ENCODE measurements at places on chromosomes 6 and 20. TPM values are rescaled to one million over a fixed set of nuclear protein-coding genes. Genes with fewer than 3 reads are reported as not detected.

DNA sequence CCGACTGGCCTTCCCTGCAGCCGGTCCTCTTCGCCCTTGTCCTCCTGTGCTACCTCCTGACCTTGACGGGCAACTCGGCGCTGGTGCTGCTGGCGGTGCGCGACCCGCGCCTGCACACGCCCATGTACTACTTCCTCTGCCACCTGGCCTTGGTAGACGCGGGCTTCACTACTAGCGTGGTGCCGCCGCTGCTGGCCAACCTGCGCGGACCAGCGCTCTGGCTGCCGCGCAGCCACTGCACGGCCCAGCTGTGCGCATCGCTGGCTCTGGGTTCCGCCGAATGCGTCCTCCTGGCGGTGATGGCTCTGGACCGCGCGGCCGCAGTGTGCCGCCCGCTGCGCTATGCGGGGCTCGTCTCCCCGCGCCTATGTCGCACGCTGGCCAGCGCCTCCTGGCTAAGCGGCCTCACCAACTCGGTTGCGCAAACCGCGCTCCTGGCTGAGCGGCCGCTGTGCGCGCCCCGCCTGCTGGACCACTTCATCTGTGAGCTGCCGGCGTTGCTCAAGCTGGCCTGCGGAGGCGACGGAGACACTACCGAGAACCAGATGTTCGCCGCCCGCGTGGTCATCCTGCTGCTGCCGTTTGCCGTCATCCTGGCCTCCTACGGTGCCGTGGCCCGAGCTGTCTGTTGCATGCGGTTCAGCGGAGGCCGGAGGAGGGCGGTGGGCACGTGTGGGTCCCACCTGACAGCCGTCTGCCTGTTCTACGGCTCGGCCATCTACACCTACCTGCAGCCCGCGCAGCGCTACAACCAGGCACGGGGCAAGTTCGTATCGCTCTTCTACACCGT is 6.1 kb downstream of the UBD start:
- DNase-seq = peak; percentile 54

DNA sequence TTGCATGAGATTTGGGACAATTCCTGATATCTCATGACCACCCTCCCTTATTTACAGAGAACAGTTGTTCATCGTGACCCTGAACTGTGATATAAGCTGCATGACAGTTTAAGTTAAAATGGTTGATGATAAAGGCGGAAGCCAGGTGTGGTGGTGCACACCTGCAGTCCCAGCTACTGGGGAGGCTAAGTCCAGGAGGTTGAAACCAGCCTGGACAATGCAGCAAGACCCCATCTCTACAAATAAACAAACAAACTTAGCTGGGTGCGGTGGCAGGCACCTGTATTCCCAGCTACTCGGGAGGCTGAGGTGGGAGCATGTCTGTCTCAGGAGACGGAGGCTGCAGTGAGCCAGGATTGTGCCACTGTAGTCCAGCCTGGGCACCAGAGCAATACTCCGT is 24.1 kb downstream of the COL20A1 start:
- no peak for DNase-seq

DNA sequence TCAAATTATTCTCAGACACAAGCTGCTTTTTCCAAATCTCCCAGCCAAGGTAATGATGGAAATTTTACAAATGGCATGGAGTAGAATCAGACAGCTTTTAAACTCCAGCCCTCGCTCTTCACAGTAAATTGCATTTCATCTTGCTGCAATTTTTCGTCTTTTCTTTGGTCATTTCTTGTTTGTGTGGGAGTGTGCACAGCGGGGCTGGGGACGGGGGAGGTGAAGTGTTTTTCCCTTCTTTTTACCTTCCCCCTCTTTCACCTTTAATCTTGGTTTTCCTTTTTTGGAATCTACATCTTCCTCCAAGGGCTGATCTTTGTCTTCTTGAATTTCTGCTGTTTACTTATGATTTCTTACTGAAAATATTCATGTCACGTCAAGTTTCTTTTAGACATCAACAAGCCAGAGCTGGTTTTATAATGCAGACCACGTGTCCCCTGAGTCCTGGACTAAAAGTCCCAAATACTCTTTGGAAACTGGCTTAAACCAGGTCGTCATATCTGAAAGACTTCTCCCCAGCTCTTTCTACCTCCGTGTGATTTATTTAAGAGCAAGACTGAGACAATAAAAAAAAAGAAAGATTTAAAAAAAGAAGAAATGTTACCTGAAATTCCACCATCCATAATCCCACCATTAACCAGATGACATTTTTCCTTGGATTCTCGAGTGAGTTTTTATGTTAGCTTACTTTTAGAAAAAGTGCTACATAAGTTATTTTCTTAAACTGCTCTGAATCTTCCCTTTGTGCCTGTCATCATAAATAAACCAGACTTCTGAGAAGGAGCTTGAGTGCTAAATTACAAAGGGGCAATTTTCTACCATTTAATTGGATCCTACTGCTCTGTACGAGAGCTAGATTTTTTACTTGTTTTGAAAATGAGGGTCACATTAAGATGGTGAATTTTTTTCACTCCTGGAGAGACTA is 52.0 kb downstream of the MAP3K5 start:
- peak; percentile 31 for DNase-seq

DNA sequence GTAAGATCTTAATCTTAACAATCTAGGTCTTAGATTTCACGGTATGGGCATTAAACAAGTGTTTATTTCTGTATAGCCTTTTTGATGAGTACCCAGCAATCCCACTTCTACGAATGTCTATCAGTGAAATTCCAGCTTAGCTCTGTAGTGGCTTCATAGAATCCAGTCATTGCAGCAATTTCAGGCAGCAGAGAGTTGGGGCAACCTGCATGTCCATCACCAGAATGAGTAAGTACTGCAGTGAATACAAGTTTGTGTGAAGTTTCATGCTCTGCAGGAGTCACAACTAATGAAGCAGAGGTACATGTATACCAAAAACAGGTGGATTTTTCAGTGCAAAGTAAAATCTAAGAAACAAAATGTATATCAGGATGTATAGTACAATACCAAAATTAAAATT is 151.7 kb downstream of the OR2B2 start:
- no peak for DNase-seq

DNA sequence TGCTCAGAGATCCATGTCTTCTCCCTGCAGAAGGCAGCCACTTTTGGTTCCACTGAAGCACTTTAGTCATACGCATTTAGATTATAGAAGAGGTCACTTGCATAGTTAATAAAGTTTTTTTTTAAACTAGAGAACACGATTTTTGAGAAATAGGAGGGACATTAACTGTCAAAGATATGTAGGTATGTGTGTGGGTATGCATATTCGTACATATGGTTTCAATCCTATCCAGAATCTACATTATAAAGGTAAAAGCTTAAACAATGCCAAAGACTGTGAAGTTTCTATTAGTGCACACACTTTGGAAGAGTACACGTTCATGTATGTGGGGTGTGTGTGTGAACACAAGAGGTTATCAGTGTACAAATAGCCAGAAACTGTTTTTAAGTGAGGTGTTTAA is 103.2 kb downstream of the BTBD3 start:
- DNase-seq = no peak

Gene CTCFL
- not detected for total RNA-seq
